Prostate gland (tissue), 2 donors: ENCODE measurements at places on chromosomes 6 and 20. TPM values are rescaled to one million over a fixed set of nuclear protein-coding genes. Genes with fewer than 3 reads are reported as not detected.

SLC35F1 gene
- total RNA-seq: 2.1 TPM

ZNF334 gene
- 7.8 TPM for total RNA-seq

DNPH1 gene
- 138 TPM for total RNA-seq

LY6G5B gene
- total RNA-seq: 1.8 TPM

FAXC gene
- total RNA-seq: 6.5 TPM

PSMB9 gene
- 27.7 TPM for total RNA-seq
